ENCODE measurements at places on chromosomes 1 and 21. TPM values are rescaled to one million over a fixed set of nuclear protein-coding genes. Genes with fewer than 3 reads are reported as not detected.

Gene TMEM51
- 2.7 TPM for total RNA-seq

Gene GSTM3
- total RNA-seq, result 18.1 TPM

Gene IL10
- not detected for total RNA-seq

Gene LEPR
- total RNA-seq, result 15.9 TPM

Gene FAM72A
- total RNA-seq, result 4.6 TPM

Gene NTNG1
- 0.18 TPM for total RNA-seq

Gene OTUD3
- total RNA-seq, result 6.2 TPM

Gene TTC39A
- 0.85 TPM for total RNA-seq

Gene KCND3
- not detected for total RNA-seq

Gene CADM3
- 8.9 TPM for total RNA-seq

Gene E2F2
- 0.81 TPM for total RNA-seq

Gene IGFN1
- not detected for total RNA-seq

Gene DDX59
- 12.4 TPM for total RNA-seq

Gene IL20
- not detected for total RNA-seq

Gene GATAD2B
- total RNA-seq, result 5.3 TPM

Gene CD1C
- total RNA-seq, result not detected

Gene KRTAP11-1
- total RNA-seq, result not detected

Gene UBE2U
- not detected for total RNA-seq

All from endothelial cell of coronary artery (primary cell).